ENCODE measurements at places on chromosomes 5 and 9.
A peak's percentile ranks its signal among the peaks of the same experiment; 100 is the strongest.

DNA sequence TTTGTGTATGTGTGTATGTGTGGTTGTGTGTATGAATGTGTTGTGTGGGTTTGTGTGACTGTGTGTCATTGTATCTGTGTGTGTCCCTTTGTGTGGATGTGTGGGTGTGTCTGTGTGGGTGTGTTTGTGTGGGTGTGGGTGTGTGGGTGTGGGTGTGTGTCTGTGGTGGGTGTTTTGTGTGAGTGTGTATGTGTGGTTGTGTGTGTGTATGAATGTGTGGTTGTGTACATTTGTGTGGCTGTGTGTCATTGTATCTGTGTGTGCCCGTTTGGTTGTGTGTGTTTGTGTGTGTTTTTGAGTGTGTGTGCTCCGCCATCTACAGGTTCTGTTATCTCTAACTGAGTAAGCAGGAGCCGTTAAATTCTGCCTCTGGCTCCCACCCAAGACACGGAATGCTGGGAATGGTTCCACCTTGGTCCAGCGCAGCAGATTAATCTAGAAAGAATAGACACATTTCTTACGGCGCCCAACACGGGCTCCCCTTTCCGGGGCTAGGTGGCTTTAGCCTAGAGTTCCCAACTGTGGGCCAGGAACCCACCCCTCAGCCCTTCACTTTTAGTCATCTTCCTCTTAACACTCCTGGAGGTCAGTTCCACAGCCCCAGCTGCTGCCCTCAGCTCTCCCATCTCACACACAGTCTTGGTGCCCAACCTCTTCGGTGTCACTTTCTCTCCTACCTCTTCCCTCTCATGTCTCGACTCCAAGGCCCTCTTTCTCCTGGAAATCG lies 197.1 kb downstream of the TTLL11 start:
- DNase-seq = no peak

GRCh38 chr5:64074533-64074932 lies 91.1 kb upstream of the RNF180 start:
- peak; percentile 10 for DNase-seq

DNA sequence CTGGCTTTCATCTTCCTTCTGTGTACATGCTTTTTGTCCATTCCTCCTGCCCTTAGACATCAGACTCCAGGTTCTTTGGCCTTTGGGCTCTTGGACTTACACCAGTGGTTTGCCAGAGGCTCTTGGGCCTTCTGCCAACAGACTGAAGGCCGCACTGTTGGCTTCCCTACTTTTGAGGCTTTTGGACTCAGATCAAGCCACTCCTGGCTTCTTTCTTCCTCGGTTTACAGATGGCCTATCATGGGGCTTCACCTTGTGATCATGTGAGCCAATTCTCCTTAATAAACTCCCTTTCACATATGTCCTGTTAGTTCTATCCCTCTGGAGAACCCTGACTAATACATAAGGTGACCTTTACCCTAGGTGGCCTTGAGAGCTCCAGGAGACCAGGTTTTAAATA lies 189.1 kb upstream of the CCNG1 start:
- no peak for DNase-seq

DNA sequence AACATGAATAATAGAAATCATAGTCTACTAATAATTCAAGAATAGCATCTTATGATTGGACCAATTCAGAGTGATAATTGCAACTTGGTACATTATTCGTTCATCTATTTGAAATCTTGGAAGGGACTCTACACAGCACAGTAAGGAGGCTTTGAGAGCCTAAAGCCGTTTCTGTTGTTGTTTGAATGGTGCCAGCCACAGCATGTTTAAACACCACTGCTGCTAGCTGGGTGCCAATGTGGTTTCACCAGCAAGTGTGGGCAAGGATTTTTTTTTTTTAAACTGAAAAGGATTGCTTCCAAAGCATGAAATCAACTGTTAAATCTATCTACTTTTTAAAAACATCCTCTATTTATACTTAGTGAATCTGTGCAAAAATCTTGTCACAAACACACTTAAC lies 253.9 kb upstream of the MAP3K1 start:
- no peak for DNase-seq

DNA sequence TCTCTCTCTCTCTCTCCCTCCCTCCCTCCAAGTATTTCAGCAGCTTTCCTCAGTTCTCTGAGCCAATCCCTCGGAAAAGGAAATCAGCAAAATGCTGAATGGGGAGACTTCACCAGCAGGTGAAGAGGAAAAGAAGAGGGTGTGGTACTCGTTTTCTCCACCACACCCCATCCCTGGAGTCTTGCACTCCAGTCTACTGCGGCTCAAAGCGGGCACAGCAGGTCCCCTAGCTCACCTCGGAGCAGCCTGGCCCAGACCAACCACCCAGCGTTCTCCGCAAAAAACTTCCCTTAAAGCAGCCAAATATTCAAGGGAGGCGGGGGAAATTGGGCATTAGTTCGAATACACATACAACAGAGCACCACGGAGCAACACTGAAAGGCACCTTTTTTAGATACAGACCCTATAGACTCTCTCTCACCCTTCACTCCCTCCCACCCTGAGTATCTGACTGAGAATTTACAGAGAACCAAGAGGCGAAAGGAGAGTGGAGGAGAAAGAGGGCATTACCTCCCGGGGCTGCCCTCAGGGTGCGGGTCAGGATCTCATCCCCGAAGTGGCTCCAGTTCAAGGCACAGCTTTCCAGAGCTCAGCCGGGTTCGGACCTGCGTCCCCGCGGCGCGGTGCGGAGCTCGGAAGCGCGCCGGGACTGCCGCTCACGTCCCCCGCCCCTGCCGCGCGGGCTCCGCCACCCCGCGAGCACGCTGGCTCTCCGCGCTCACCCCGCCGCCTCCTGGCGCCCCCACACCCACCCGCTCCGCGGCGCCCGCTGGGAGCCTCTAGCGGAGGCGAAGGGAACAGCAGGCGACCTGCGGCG lies 1638.5 kb upstream of the C9orf72 start:
- peak; percentile 7 for DNase-seq

GRCh38 chr5:36552651-36553393 lies 53.6 kb upstream of the SLC1A3 start:
- DNase-seq = no peak

- DNase-seq = no peak
Measured at GRCh38 chr9:107219486-107220077, 63.5 kb upstream of the RAD23B start.

- no peak for DNase-seq
Measured at GRCh38 chr9:84969736-84970135, 300.2 kb downstream of the NTRK2 start.

GRCh38 chr5:141637767-141638419 lies 1.1 kb downstream of the RELL2 start:
- no peak for DNase-seq

- DNase-seq = no peak
Measured at GRCh38 chr5:150021491-150022157, 21.1 kb downstream of the HMGXB3 start.

GRCh38 chr9:112526973-112527372 lies 40.3 kb downstream of the KIAA1958 start:
- no peak for DNase-seq

- DNase-seq = peak; percentile 51
Measured at GRCh38 chr5:16492398-16493140, 27.0 kb upstream of the ZNF622 start.

DNA sequence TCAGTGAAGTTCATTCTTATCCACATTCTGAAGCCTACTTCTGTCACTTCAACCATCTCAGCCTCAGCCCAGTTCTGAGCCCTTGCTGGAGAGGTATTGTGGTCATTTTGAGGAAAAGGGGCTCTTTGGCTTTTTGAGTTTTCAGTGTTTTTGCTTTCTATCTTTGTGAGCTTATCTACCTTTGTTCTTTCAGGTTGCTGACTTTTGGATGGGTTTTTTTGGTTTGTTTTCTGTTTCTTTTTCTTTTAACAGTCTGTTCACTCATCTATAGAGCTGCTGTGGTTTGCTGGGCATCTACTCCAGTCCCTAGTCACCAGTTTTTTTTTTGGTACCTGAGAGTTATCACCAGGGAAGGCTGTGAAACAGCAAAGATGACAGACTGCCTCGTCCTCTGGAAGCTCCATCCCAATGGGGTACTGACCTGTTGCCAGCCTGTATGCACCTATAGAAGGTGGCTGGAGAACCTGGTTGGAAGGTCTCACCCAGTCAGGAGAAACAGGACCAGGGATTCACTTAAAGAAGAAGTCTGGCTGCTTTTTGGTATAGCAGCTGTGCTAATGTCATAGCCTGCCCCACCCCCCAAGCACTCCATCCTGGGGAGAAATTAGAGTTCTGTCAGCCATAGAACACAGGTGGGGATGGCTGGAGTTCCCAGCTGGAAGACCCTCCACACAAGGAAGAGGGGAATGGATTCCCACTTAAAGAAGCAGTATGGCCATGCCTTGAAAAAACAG lies 138.6 kb upstream of the TSLP start:
- DNase-seq = no peak

DNA sequence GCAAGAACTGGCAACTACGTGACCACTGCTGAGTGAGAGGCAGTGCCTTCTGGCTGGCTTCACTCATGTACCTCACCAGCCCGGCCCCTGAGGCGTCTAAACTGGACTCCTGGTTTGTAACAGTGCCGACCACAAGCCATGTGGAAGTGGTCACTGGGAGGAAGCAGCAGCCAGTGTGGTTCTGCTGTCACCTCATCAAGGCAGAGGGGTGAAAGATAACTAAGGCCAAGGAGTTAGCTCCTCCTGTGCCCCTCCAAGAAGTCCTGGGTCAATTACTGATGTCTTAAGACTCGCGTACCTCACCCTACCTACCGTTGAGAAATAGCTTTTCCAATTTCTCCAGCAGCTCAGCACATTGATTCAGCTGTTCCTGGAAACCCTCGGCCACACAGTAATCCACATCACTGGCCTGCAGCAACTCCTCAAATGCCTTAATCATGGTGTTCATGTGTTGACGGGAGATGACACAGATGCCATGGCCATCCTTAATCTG lies 142.9 kb downstream of the CDK5RAP2 start:
- DNase-seq = no peak

DNA sequence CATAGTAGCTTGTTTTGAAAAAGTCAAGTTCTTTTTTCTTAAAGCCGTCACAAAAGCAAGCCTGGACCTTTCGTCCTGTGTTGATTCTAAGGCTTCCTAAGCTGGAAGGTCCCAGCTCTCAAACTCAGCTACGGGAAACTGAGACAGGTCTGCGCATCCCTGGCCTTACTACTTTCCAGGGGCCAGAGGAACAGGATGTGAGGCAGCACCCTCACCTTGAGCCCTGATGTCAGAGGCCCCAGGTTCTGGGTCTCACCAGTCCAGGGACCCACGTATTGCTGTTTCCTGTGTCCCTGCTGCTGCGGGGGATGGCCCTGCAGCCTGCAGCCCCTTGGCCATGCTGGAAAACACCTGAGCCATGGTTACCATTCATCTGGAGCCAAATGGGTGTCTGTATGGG lies 123.9 kb downstream of the COL23A1 start:
- DNase-seq = no peak

GRCh38 chr5:31124651-31125305 lies 68.7 kb upstream of the CDH6 start:
- no peak for DNase-seq

DNA sequence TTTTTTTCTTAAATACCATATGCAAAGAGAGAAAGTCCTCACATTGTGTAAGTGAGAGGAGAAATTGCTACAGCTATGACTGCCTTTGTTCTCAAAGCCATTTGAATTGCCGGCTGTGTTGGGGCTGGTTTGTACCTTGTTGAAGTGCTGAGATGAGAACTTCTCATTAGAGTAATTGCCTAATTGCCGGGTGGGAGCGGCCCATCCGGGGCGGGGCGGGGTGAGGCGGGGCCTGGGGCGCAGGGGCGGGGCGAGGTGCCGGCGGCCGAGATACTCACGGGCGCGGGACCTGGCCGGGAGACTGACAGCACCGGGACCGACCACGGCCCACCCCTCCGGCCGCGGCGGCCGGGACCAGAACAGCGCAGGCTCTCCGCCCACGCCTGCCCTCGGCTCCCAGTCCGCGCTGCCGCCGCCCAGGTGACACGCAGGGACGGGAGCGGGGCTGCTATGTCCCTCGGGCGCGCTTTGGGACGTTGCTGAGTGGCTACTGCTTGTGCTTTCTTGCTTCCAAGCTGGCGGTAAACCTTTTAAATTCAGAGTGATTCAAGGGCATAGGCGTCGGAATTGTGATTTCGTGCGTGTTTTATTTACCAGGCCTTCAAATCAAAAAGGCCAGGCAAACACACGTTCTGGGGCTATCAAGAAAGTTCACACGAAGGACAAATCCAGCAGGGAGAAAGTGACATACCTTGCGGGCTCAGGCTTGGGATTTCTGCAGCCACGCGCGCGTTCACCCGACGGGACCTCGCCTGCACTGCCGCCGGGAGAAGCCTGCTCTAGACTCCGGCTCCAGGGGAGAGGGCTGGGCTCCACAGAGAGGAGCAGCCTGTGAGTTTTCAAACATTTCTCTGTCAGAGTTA lies 269.1 kb downstream of the FANCC start:
- DNase-seq = no peak

DNA sequence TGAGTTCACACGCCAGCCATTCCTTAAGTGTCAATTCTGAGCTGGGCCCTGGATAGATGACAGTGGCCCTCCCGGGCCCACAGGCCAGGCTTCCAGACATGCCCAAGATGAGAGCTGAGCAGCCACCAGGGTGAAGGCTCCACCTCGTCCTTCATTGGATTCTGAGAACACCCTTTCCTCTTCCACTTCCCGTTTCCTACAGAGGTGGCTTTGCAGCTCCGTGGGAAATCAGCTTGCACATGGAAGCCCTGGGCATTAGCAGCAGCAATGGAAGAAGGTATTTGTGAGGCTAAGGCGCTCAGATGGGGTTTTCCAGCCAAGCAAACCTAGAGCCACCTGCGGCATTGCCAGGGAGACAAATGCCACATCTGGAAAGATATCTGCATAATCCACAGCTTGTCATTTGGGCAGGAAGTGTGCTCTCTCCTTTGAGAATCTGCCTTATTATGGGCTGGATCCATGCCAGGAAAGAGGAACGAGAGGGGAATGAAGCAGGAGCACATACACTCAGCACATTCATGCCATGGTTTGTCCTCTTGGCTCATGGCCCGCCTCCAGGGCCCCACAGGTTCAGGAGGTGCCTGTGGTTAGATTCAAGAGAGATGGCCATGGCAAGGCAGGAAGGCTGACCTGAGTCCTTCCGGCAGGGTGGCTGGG lies 34.1 kb downstream of the CFAP77 start:
- no peak for DNase-seq

- DNase-seq = no peak
Measured at GRCh38 chr9:119221276-119221675, 148.0 kb downstream of the BRINP1 start.

DNA sequence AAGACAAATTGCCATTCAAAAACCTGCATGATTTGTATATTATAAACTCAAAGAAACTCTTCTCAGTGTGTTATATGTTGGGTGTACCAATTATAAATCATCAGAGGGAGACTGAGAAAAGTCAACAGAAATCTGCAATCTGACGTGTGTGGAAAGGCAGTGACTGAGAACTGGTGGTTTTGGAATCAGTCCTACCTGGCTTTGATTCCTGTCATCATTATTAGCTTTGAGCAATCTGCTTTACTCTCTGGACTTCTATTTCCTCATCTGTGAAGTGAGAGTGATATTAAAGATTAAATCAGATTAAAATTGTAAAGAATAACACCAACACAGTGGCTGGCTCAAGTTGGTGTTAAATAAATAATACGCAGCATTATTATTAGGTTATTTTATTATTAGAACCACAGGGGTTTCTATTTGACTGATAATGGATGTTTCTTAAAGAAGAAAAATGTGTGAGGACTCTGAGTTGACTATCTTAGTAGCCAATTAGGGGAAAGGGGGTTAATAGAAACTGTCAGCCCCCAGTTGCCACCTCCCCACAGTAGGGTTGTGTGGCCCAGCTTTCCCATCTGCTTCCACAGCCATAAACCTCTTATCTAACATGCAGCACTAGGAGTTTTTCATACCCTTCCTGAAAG lies 59.6 kb downstream of the SNCAIP start:
- no peak for DNase-seq

Measured in stromal cell of bone marrow (primary cell).